ENCODE measurements at places on chromosomes 2 and 18. TPM values are rescaled to one million over a fixed set of nuclear protein-coding genes. Genes with fewer than 3 reads are reported as not detected.

Gene SPATA3
- total RNA-seq = not detected

Gene PDCD1
- total RNA-seq = 1.8 TPM

Gene HS1BP3
- 35.8 TPM for total RNA-seq

Gene ZFAND2B
- total RNA-seq = 41.2 TPM

Gene FBXO41
- 2.1 TPM for total RNA-seq

Gene RAB31
- 137 TPM for total RNA-seq

Gene CELF4
- 1.2 TPM for total RNA-seq

Gene APCDD1
- 27.6 TPM for total RNA-seq

Gene SF3B1
- 252 TPM for total RNA-seq

Gene LRP2
- total RNA-seq = 36.6 TPM

- no peak for DNase-seq
- no peaks in the 10 kb centered on the region for H3K27me3 ChIP-seq
- H3K4me3 ChIP-seq = no peak overlapping the region
- H3K36me3 ChIP-seq = no peaks in the 10 kb centered on the region
- H3K4me1 ChIP-seq = peaks cover 16% of the 10 kb centered on the region
- no peak overlapping the region for H3K27ac ChIP-seq
Observed at GRCh38 chr18:10232062-10232461, 222.4 kb upstream of the APCDD1 start.

GRCh38 chr2:68475110-68475509, 7.7 kb downstream of the APLF start:
- H3K27ac ChIP-seq = no peak overlapping the region
- no peak for DNase-seq
- no peaks in the 10 kb centered on the region for H3K4me1 ChIP-seq
- no peaks in the 10 kb centered on the region for H3K27me3 ChIP-seq
- H3K36me3 ChIP-seq = no peaks in the 10 kb centered on the region
- H3K4me3 ChIP-seq = no peak overlapping the region

DNA sequence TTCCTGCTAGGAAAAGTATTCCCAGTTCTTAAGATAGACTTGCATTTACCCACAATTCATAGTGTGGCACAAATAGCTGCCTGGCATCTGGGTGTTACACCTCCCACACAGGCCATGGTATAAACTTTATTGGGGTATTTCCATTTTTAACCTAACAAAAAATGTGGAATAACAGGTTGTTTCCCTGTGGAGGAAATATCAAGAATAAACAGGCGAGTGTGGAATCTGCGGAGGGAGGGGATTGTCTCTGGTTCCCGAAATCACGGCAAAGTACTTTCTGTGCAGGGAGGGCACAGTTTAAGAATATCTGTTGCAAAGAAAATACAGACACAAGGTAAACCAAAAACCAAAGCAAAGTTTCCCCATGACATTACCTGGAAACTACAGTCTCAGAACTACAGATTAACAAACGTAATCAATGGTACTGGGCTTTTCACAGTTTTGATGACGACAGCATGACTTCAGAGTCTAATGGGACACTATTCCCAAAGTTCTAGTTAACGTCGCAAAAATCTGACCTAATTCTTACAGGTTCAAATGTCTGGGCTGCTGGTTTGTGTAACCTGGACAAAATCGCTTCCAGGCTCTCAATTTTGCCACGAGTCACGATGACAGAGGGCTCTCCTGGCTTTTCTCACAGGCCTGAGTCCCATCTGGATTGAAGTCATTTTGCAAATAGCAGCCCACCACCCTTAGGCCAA, 1.4 kb downstream of the STARD7 start:
- peak overlapping the region; percentile 96 for H3K27ac ChIP-seq
- no peak for DNase-seq
- peaks cover 63% of the 10 kb centered on the region for H3K4me1 ChIP-seq
- H3K36me3 ChIP-seq = no peaks in the 10 kb centered on the region
- H3K4me3 ChIP-seq = peak overlapping the region; percentile 84
- no peaks in the 10 kb centered on the region for H3K27me3 ChIP-seq

GRCh38 chr2:45518546-45518945, 92.5 kb downstream of the SRBD1 start:
- H3K27ac ChIP-seq = no peak overlapping the region
- no peaks in the 10 kb centered on the region for H3K27me3 ChIP-seq
- no peak overlapping the region for H3K4me3 ChIP-seq
- H3K36me3 ChIP-seq = no peaks in the 10 kb centered on the region
- H3K4me1 ChIP-seq = no peaks in the 10 kb centered on the region
- no peak for DNase-seq

DNA sequence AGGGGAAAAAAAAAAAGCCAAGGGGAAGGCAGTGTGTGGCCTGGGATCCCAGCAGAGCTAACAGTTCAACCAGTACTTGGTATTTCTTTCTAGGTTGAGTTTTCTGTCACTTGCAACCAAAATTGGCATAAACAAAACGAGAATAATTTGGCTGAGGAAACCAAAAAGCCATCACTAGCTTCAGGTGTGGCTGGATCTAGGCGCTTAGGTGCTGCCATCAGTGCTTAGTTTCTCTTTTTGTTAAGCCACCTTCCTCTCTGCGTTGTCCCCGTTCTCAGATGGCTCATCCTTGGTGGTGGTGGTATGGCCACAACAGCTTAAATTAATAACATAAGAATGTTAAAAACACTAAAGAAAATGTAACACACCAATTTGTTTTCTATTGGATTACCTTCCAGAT, 2.4 kb downstream of the EFHD1 start:
- H3K4me3 ChIP-seq = no peak overlapping the region
- DNase-seq = no peak
- H3K4me1 ChIP-seq = peaks cover 15% of the 10 kb centered on the region
- H3K27ac ChIP-seq = no peak overlapping the region
- H3K27me3 ChIP-seq = peaks cover 43% of the 10 kb centered on the region
- no peaks in the 10 kb centered on the region for H3K36me3 ChIP-seq

DNA sequence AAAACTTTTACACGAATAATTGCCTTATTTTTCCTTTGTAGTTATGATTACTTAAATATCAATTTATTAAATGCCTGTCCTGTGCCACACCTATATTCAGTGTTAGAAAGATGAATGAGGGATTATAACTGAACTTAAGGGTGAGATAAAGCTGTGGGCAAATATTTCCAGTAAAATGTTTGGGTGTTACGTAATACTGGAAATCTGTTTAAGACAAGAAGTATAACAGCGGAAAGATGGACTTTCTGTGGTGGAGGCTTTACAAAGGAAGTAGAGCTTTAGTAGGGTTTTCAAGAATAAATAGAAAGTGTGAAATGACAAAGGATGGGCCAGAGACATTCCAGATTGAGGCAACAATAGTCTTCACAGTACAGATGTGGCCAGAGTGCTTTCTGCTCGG, 927.0 kb downstream of the DPP10 start:
- H3K4me3 ChIP-seq = no peak overlapping the region
- H3K36me3 ChIP-seq = no peaks in the 10 kb centered on the region
- H3K27ac ChIP-seq = no peak overlapping the region
- no peak for DNase-seq
- no peaks in the 10 kb centered on the region for H3K4me1 ChIP-seq

- H3K4me1 ChIP-seq = no peaks in the 10 kb centered on the region
- H3K4me3 ChIP-seq = no peak overlapping the region
- H3K36me3 ChIP-seq = peaks cover 62% of the 10 kb centered on the region
- no peaks in the 10 kb centered on the region for H3K27me3 ChIP-seq
Observed at GRCh38 chr2:203453858-203454451, 81.1 kb downstream of the RAPH1 start.

- H3K27ac ChIP-seq = no peak overlapping the region
- no peak overlapping the region for H3K4me3 ChIP-seq
- DNase-seq = no peak
- H3K4me1 ChIP-seq = peaks cover 7% of the 10 kb centered on the region
Observed at GRCh38 chr2:160940699-160941098, 219.5 kb upstream of the TANK start.

DNA sequence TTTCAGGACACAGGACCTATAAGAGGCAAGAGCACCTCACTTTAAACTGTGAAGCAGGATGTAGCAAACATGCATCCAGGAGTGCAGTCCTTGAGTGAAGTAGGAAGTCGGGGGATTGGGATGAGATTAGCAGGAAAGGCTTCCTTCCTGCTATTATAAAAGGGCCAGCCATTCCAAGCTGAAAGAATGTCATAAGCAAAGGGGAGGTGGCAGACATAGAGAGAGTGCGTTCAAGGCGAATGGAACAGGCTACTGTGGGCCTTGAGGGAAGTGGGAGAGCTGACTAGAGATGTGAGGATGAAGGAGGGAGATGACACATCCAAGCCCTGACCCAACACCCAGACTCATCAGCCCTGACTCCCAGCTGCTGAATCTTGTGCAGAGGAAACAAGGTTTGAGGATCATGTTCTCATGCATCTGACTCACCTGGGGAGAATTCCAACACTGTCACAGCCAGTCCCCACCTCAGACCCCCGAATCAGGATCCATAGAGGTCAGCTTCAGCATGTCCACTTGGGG, 63.9 kb downstream of the GYPC start:
- no peak overlapping the region for H3K4me3 ChIP-seq
- DNase-seq = no peak
- H3K27me3 ChIP-seq = no peaks in the 10 kb centered on the region
- peaks cover 8% of the 10 kb centered on the region for H3K4me1 ChIP-seq

DNA sequence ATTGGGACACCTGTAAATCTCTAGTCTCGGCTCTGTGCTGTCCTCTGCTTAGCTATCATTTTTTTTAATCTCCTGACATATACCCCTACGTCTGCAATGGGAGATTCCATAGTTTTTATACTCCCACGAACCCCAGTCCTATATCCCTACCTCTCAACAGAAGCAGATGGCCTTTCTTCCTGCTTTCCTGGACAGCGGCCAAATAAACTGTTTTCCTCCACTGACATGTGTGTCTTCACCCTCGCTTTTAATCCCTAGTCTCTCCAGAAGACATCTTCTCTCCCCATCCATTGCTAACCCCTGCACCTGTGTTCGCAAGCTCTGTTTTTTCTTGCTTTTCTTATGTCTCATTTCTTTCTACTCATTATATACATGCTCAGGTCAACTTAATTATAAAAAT, 395.4 kb downstream of the EPHA4 start:
- H3K4me3 ChIP-seq = no peak overlapping the region
- H3K4me1 ChIP-seq = no peaks in the 10 kb centered on the region
- H3K27me3 ChIP-seq = no peaks in the 10 kb centered on the region
- H3K27ac ChIP-seq = no peak overlapping the region

- no peak overlapping the region for H3K27ac ChIP-seq
- H3K36me3 ChIP-seq = no peaks in the 10 kb centered on the region
- no peaks in the 10 kb centered on the region for H3K4me1 ChIP-seq
Observed at GRCh38 chr2:20534913-20535801, 88.3 kb downstream of the RHOB start.

GRCh38 chr2:224836263-224836662, 120.1 kb upstream of the CCDC195 start:
- peaks cover 30% of the 10 kb centered on the region for H3K36me3 ChIP-seq
- no peaks in the 10 kb centered on the region for H3K27me3 ChIP-seq
- H3K4me1 ChIP-seq = no peaks in the 10 kb centered on the region
- no peak for DNase-seq
- H3K27ac ChIP-seq = no peak overlapping the region
- no peak overlapping the region for H3K4me3 ChIP-seq

DNA sequence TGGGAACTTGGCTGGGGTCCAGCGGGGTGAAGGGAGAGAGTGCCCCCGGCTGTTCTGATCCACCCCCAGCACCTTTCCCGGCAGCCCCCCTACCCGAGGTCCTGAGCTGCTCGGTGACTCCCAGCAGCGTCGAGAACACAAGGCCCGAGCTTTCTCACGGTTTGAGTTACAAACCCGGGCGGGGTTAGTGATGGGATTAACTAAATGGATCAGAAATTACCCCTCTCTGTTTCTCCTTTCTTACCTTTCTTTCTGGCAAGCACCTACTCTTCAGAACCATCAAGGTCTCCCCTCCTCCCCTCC, 139.4 kb upstream of the GPC1 start:
- no peaks in the 10 kb centered on the region for H3K4me1 ChIP-seq
- H3K27me3 ChIP-seq = no peaks in the 10 kb centered on the region
- no peak overlapping the region for H3K27ac ChIP-seq
- no peaks in the 10 kb centered on the region for H3K36me3 ChIP-seq
- DNase-seq = peak; percentile 51

DNA sequence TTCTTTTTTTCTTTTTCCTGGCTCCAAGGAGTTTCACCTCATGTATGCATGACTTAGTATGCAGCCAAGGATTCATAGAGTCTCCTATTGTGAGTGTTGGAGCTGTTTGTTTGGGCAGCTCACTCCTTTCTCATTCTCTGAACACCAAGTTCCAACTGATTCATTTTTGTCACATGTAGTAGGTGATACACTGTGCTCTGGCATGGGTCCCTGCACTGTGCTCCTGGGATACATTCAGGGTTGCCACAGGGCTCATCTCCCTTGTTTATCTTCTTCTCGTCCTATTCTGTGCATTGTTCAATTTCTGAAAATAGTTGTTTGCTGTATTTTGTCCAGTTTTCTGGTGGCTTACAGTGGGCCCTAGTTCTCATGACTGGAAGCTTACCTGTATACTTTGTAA, 96.8 kb downstream of the ZNF407 start:
- H3K27ac ChIP-seq = no peak overlapping the region
- H3K4me3 ChIP-seq = no peak overlapping the region
- no peaks in the 10 kb centered on the region for H3K36me3 ChIP-seq
- no peak for DNase-seq
- no peaks in the 10 kb centered on the region for H3K4me1 ChIP-seq

GRCh38 chr2:235215248-235215647, 263.4 kb downstream of the SH3BP4 start:
- H3K27me3 ChIP-seq = no peaks in the 10 kb centered on the region
- H3K36me3 ChIP-seq = no peaks in the 10 kb centered on the region
- H3K4me3 ChIP-seq = no peak overlapping the region
- no peak for DNase-seq

DNA sequence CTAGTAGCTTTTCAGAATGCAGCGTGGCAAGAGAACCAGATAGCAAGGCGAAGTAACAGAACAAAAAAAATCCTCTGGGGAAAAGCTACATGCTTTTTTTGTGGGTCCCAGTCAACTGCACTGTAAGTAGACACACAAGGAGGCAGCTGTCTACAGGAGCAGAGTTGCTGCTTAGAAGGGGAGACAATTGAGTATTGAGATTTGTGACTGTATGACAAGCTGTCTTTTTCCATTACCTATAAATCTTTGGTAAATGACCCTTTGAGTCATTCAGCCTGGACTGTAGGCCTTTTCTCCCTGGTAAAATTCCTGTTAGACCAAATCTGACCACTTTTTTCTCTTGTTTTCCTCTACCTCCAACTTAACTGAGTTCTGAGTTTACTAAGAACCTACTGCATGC, 144.1 kb upstream of the FOSL2 start:
- peaks cover 18% of the 10 kb centered on the region for H3K36me3 ChIP-seq
- H3K4me1 ChIP-seq = no peaks in the 10 kb centered on the region
- no peaks in the 10 kb centered on the region for H3K27me3 ChIP-seq
- H3K4me3 ChIP-seq = no peak overlapping the region
- no peak overlapping the region for H3K27ac ChIP-seq

DNA sequence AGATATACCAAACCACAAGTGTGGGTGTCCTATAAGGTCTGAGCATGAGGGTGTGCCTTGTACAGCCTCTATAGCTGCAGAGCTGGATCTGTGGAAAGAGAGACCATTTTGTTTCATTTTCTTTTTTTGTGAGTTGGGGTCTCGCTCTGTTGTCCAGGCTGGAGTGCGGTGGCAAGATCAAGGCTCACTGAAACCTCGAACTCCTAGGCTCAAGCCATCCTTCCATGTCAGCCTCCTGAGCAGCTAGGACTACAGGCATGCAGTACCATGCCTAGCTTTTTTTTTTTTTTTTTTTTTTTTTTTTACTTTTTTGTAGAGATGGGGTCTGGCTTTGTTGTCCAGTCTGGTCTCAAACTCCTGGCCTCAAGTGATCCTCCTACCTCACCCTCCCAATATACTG, 10.7 kb downstream of the KIF3C start:
- no peak overlapping the region for H3K4me3 ChIP-seq
- H3K27me3 ChIP-seq = no peaks in the 10 kb centered on the region
- H3K36me3 ChIP-seq = no peaks in the 10 kb centered on the region
- H3K4me1 ChIP-seq = no peaks in the 10 kb centered on the region
- DNase-seq = no peak

All from upper lobe of right lung (tissue), 1 donor.